ENCODE measurements at places on chromosomes 12 and 14.

- no peak for DNase-seq
Observed at GRCh38 chr12:118513611-118514010, 137.3 kb downstream of the SUDS3 start.

- no peak for DNase-seq
Observed at GRCh38 chr14:80522936-80523335, 311.6 kb upstream of the DIO2 start.

DNA sequence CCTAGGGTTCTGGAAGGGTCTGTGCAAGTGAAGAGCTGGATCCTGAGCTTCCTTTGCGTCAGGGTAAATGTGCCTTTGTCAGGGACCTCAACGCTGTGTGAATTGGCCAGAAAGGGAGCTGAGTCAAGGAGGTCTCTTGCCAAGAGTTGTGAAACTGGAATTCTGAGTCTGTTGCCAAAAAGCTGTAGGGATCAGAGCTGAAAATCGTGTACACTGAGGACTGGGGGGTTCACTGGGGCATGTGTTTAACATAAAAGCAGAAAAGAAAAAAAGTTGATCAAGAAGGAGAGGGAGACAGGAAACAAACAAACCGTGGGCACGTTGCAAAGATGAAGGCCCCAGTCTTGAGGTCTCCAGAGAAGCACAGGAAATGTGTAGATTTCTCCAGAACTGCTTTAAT lies 1081.5 kb downstream of the VRK1 start:
- DNase-seq: no peak

DNA sequence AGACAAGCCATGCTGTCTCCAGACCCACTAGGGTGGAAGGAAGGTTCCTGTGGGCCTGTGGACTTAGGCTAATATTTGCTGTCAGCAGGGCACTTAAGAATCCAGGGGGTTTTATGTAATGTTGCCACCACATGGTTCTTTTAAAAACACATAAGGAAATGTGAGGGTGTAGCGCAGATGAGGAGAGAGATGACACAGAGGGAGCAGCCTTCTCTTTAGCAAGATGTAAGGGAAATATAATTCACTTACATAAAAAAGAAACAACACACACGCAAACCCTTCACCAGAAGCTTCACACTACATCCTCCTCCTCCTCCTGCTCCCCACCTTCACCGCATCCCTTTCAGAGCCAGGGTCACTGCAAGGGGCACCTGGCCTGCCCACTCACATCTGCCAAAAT lies 4.9 kb upstream of the PIP4K2C start:
- DNase-seq: no peak
